DMS 273 treated with DMSO at 0.1 percent for 48 hours (cell line): ENCODE measurements at places on chromosomes 6 and 20.
A peak's percentile ranks its signal among the peaks of the same experiment; 100 is the strongest.

- no peak for DNase-seq
These were observed 17.5 kb downstream of the MPC1 start for GRCh38 chr6:166365221-166365620.

- DNase-seq: no peak
These were observed 6.1 kb upstream of the RNF8 start for GRCh38 chr6:37347670-37348111.

DNA sequence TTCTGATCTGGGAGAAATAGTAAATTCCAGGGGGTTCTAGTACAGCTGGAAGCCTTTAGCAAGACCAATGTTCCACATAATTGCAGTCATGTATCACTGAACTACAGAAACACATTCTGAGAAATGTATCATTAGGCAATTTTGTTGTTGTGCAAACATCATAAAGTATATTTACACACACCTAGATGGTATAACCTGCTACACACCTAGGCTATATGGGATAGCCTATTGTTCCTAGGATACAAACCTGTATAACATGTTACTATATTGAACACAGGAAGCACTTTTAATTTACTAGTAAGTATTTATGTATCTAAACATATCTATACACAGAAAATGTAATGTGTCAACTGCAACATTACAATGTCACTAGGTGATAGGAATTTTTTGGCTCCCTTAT, 525.9 kb upstream of the NRSN1 start:
- no peak for DNase-seq

DNA sequence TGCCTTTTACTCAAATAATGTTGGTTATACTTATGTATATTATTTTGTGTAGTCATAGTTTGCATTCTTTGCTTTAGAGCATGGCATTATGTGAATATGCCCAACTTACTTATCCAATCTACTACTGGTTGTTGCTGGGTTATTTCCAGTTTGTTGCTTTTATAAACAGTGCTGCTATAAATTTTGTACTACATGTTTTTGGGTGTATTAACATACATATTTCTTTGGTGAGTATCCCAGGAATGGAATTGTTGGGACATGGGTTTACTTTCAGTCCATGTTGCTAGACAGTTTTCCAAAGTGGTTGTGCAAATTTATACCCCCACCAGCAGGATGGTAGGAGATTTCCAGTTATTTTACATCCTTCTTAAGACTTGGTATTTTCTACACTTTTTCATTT, 157.1 kb upstream of the THEMIS start:
- no peak for DNase-seq

DNA sequence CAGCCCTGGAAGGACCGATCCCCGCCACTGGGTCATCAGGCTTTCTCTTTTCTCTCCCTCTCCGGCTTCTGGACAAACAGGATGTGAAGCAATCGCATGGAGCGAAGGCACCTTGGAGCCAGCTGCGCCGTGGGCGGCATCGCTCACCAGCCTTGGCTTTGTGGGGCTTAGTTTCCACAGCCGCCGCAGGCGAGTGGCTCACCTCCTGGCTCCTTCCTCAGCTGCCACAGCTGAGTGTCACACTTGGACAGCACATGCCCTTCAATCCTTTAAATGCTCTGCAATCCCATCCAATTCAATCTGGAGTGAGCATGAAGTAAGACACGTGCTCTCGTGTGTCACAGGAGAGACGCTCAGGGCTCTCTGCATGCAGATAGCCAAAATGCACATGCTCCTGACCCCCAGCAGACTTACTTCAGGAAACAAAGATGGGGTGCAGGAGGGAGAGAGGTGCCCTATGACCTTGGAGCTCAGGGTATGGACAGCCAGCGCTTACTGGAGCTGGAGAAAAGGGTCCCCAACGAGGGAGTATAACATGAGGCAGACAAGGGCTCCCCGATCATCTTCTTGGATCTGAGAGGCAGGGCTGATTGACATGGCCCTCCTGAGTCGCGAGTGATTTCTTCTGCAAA, 70.9 kb downstream of the BMP7 start:
- no peak for DNase-seq

DNA sequence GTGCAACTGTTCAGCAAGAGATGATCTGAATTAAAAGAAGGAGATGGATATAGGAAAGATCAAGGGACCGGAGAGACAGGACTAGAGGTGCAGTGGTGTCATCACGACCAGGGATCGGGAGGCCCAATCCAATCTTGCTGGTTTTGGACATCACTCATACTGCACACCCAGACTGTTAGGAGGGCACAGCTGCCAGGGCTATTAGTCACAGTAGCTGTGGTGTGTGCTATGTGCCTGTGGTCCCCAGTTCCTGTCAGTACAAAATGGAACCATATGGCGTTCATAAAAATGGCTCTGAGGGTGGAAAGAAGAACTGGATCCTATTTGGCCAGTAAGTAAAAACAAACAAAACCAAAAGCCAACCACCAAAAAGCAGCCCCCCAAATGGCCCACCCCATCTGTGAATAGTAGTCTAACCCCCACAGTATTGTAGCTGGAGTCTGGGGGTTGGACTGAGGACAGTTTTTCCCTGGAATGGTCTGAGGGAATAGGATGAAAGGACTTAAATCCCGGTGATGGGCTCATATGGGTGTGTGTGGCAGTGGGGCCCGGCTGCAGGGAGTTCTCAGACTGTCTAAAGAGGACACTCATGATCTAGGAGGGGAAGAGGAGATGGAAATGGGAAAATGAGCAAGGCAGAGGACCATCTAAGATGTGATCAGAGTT, 9.3 kb upstream of the NNAT start:
- peak; percentile 75 for DNase-seq

DNA sequence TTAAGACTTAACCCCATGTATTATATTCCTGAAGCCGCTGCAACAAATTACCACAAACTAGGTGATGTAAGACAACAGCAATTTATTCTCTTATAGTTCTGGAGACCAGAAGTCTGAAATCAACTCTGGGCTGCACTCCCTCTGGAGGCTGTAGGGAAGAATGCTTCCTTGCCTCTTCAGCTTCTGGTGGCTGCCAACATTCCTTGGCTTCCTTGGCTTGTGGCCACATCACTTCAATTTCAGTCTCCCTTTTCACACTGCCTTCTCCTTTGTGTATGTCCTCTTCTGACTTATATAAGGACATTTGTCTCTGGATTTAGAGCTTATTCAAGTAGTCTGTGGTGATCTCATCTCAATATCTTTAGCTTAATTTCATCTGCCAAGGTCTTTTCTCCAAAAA, 141.6 kb downstream of the DHX35 start:
- no peak for DNase-seq

- DNase-seq: no peak
These were observed 34.0 kb upstream of the FOXO3 start for GRCh38 chr6:108526739-108527174.

GRCh38 chr6:97668716-97669115, 385.7 kb upstream of the MMS22L start:
- DNase-seq: no peak

GRCh38 chr6:90739339-90739738, 152.5 kb upstream of the MAP3K7 start:
- DNase-seq: no peak

DNA sequence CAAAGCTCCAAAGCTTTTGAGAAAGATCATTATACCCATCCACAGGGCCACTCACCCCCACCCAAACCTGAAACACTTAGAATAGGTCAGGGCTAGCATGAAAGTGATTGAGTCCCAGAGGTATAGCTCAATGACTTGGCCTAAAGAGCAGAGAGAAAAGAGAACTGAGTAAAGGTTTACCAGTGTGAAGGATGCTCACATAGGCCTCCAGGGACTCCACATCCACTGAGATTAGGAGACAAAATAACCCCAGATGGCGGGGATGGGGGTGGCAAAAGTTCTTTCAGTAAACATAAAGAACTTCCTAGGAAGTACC, 12.2 kb downstream of the SAYSD1 start:
- no peak for DNase-seq

DNA sequence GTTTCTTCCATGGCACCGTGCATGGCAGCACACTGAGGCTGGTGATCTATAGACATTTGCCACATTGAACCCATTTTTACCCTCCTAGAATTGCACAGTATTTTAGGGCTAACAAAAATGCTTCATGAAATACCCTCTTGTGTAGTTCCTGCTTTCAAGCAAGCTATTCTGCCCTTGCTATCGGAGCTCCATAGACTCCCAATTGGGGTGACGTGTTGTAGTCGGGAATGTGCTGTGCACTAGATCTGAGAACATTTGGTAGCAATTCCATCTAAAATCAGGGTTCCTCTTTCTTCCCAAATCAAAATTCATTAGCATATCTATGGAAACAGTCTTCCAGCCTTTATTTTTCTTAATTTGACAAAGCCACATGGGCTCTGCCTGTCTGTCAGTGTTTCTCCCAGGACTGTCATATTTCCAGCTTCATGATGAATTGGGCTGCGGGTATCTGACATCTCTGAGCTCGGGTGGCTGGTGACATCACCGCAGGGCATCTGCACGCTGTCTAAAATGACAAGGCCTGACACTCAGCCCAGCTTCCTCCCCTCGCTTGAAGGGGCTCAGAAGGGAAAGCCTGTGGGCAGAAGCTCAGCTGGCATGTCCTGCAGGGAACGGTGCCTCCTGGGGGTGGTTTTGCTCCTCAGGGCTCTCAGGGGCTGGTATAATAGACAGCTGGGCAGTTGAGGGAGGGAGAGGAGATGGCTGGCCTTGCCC, 406.4 kb downstream of the QKI start:
- DNase-seq: no peak

DNA sequence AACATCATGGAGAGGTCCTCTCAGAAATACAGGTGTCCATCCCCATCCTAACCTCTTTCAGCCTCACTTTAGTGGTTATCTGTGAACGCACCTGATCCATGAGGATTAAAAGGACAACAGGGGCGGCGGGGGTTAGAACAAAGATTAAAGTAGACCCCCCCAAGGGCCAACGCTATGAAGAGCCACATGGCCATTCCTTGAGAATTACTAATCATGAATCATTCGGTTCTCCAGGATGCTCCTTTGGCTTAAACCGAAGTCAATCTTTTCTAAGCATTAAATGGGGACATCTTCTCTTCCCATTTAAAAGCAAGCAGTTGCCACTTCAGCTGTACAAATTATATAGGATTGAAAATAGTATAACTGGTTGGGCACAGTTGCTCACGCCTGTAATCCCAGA, 212.4 kb downstream of the GMPR start:
- DNase-seq: no peak
